ENCODE measurements at places on chromosomes 5 and 9. TPM values are rescaled to one million over a fixed set of nuclear protein-coding genes. Genes with fewer than 3 reads are reported as not detected.
A peak's percentile ranks its signal among the peaks of the same experiment; 100 is the strongest.

DNA sequence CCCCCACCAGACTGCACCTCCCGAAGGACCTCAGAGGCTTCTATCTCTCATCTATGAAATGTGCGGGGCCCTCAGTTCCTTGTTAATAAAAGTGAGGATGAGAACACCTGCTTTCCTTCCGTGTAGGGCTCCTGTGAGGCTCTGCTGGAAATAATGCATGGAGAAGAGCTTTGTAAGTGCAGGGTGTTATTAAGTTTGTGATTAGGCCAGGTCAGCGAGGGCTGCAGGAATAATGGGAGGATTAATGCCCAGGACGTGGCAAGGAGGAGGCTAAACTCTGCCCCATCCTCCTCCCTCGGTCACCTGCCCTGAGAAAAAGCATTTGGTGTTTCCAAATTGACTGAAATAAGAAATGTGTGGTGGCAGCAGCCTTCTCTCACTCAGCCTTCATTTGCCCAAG, 83.5 kb upstream of the HSPA9 start:
- no peak for DNase-seq

- no peak for DNase-seq
Measured at GRCh38 chr9:93298498-93299417, 114.8 kb downstream of the WNK2 start.

GRCh38 chr9:100346836-100347235, 5.9 kb downstream of the TEX10 start:
- DNase-seq, result no peak

The SLC24A2 gene
- not detected for total RNA-seq

DNA sequence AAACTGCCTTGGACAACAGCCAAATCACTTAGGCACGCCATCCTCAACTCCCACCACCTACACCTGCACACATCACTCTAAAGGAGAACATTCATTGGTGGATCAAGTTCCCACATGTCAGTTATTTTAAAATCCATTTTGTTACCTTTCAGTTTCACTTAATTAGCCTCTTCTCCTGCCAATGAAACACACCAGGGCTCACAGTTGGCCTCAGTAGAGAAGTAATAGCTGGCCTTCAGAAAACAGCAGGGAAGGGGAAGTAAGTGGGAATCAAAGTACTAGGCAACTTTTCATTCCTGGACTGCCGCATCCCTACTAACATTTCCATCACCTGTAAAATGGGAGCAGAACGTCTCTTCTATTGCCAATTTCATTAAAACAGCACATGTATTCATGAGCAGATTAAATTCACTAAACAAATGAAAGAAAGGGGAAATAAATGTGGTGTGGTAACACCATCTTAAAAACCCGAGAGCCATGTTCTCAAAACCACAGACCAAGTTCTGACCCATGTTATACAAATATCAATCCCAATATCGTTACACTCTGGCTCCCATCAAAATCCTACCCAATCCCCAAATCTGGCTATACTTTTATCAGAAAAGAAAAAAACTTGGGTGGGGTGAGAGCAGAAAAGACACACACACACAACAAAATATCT, 1.7 kb downstream of the SIL1 start:
- no peak for DNase-seq

- DNase-seq, result no peak
Measured at GRCh38 chr5:119378075-119378700, 22.4 kb downstream of the TNFAIP8 start.

DNA sequence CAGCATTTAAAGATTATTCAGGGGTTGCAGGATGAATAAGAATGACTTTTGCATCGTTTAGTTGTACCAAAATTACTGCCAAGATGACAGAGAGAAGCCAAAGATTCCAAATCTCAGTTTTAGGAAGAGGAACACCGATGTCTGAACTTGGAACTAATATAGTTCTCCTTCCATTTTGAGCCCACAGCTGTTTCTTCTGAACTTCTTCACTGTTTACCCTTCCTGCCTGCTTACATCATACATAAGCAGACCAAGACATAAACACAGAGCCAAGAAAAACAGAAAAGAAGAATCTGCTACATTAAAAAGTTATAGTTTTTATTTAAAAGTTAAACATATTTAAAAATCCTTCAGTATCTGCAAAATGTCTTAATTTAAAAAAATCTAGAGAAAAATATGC, 146.9 kb upstream of the RAPGEF1 start:
- DNase-seq, result no peak

GRCh38 chr9:72665421-72665820, 144.0 kb downstream of the TMC1 start:
- DNase-seq, result no peak

DNA sequence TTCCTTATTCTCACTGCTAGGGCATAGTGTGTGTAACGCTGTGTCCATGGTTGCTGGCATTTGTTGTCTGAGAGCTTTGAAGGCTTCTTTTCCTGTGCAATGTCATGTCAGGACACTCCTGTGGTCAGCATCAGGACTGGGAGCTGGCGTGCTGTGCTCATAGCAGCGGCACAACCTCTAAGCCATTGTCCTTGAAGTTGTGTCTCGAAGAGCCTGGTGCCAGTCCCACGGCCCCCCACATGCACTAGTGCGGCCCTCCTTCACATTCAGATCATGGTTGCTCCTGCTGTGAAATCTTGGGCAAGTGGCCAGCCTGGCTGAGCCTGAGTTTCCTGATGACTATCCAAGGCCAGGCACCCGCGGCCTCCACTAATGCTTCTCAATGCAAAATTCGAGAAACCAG, 32.4 kb downstream of the PDZD2 start:
- DNase-seq, result no peak

The SH3TC2 gene
- 27.2 TPM for total RNA-seq

GRCh38 chr5:83687124-83687619, 33.5 kb downstream of the HAPLN1 start:
- no peak for DNase-seq

GRCh38 chr9:101574731-101575333, 19.9 kb downstream of the PPP3R2 start:
- DNase-seq, result no peak

DNA sequence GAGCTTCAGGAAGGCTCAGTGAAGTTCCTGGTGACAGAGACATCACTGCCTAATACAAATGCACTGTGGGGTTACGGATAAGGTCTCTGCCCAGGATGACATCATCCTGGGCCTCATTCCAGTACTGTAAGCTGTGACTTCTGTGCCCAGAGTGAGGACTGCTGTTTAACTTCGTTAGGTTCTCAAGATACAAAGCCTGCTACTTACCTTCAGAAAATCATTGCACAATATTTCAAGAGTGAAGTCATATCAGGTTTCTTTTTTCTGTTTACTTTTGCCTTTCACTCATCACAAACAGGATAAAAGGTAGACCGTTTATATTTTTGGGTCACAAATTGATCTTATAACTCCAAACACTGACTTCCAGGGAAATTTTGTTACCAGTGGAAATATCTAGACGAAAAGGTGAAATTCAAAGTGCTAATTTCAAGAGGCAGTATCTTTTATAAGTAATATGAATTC, 241.2 kb downstream of the PIK3R1 start:
- DNase-seq, result peak; percentile 69

The C9orf153 gene
- total RNA-seq, result 0.38 TPM

The ADAMTS13 gene
- 1.0 TPM for total RNA-seq

DNA sequence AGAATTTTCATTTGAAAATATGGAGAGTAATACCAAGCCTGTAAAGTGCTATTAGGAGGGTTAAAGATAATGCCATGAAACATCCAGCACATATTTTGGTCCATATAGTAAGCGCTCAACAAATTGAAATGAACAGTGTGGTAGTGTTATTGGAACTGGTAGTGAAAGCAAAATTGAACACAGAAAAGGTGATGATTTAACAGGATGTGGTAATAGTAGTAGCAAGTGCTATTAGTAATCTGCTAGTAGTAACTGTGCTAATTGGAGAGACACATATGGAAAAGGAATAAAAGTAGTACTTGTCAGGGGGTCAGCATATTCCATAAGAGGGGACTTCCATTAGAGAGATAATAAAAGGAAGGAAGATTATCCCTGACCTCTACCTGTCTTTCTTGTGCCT, 187.3 kb downstream of the HTR1A start:
- DNase-seq, result no peak

The CNTLN gene
- total RNA-seq, result 5.4 TPM

GRCh38 chr5:40665635-40666298, 13.9 kb upstream of the PTGER4 start:
- DNase-seq, result no peak

The APBB3 gene
- 3.3 TPM for total RNA-seq

The CDH9 gene
- total RNA-seq, result not detected

The GTF2H2C gene
- total RNA-seq, result 25.3 TPM

The CPLANE1 gene
- total RNA-seq, result 11.1 TPM

DNA sequence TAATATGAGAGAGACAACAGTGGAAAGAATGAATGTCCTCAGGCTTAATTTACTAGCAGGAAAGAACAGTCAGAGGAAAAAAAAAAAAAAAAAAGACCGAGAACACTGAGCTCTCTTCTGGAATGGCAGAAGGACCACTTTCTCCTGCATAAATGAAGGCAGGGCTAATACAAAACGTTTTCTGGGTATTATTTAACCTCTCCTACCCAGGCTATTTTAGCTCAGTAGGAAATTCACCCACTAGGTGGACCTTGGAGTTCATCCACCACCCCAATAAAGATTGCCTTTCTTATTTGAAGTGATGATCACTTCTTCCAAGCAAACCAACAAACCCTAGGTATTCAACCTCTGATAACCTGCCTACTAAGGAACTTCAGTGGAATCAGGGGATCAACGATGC, 3.7 kb downstream of the GLIS3 start:
- no peak for DNase-seq

The SH3RF2 gene
- not detected for total RNA-seq

The ADAMTS19 gene
- total RNA-seq, result not detected

The KYAT1 gene
- 4.7 TPM for total RNA-seq

DNA sequence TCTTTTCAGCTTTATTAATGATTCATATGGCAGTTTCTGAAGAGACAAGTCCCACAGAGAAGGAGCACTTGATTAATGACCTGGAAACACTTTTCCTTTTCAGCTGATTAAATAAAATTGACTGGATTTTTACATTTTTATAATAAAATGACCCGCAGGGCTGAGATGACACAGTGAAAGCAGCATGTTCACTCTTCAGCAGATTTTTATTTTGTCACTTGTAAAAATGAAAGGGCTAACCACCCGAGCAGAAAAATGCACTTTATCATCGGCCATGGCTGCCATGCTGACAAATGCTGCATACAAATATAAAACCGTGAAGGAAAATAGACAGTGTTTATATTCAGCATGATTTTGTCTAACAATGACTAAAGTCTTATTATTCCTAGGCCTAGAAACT, 321.6 kb upstream of the ITGA1 start:
- no peak for DNase-seq

DNA sequence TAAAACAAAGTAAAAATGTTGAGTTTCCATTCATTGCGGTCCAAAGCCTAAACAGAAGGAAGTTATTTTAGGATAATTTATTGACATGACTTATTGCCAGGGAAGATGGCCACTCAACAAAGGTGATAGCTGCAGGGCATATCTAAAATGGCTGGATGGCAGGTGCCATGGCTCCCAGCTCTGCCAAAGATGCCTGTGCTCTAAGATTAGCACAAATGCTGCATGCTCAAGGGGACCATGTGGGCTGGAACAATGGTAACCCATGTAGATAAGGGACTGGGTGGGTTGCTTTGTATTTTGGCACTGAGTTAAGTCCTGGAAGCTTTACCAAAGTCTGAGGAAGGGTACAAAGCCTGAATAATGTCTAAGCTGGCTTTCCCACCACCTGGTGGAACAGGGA, 95.5 kb upstream of the IFNK start:
- no peak for DNase-seq

DNA sequence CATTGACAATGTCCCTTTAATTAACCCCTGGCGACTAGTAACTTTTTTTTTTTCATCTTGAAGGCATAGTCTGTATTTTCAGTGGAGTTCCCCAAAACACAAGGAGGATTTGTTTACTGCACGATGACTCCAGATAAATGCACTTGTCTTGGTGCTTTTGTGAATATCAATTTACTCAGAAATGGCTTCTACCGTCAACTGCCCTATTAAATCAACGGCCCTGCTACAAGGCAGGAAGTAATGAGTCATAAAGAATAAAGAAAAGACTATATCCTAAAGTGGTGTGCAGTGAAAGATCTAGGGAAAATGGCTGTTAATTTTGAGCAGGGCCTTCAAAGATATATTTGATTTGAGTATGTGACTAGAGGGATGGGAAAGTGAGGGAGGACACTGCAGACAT, 388.3 kb upstream of the CHD1 start:
- peak; percentile 28 for DNase-seq

DNA sequence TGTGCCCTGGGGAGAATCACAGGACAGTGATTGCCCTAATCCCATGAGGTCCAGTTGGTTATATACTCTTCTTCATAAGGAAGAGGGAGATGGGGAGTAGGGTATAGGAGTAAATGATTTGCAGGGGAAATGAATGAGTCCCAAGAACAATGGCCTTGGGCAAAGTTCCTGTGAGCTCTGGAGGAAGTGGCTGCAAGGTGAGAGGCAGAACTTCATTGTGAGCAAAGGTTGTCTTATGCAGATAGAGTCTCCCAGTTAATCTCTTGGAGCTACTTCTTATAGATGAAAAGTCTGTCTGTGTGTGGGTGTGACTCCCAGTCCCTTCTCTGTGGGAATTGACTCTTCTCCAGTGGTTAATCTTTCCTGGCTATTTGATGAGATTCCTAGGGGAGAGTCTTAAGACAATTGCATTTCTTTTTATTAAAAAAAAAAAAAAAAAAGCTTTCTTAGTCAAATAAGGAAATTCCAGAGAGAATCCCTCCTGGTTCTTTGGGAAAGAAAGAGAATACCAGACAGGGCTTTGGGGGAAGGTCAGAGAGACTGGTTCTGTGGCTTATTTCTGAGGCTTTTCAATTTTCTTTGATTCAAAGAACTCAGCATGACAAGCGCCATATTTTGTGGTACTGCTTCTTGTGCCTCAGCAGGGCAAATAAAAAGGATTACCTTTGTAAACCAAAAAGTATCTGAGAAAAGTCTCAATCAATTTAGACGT, 33.6 kb upstream of the MEGF10 start:
- no peak for DNase-seq

The SOX30 gene
- total RNA-seq, result not detected

The SV2C gene
- under 0.01 TPM for total RNA-seq

The RLN1 gene
- 0.13 TPM for total RNA-seq

DNA sequence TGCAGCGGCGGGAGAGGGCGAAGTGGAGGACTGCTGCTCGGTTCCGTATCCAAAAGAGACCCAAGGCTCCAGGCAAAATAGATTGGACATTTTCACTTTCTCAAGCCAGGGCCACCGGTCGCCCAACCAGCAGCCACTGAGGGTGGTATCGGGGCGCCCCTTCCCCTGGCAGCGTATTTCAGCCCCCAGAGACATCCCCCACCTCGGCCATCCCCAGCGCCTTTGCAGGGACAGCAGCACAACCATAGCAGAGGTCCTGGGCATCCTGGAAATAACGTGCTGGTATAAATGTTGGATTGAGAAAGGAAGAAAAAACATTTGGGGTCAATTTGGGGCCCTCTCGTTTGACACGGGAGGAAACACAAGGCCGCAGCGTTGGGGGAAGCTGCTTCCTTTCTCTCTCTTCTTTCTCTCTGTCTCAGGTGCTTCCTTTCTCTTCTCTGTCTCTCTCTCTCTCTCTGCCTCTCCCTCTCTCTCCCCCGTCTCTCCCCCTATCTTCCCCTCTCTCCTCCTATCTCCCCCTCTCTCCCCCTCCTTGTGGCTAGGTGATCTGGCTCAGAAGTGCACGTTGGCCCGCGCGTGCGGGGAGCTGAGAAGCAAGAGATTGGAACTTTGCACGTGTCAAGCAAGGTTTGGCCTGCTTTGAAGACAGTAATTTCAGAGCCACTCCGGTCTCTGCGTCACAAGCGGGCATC, 624 bp upstream of the RETREG1 start:
- no peak for DNase-seq

Measured in dermis microvascular lymphatic vessel endothelial cell (primary cell).